ENCODE measurements at places on chromosomes 7 and 10.

GRCh38 chr7:120334475-120334874 lies 61.5 kb downstream of the KCND2 start:
- no peaks in the 10 kb centered on the region for H3K27me3 ChIP-seq
- no peaks in the 10 kb centered on the region for H3K4me1 ChIP-seq
- no peak overlapping the region for H3K4me3 ChIP-seq
- no peaks in the 10 kb centered on the region for H3K36me3 ChIP-seq
- no peak overlapping the region for H3K27ac ChIP-seq

- H3K4me1 ChIP-seq: peaks cover 7% of the 10 kb centered on the region
- no peaks in the 10 kb centered on the region for H3K27me3 ChIP-seq
- DNase-seq: no peak
- H3K36me3 ChIP-seq: no peaks in the 10 kb centered on the region
- no peak overlapping the region for H3K27ac ChIP-seq
- no peak overlapping the region for H3K4me3 ChIP-seq
Measured at GRCh38 chr7:73844848-73845460, 2.6 kb upstream of the METTL27 start.

DNA sequence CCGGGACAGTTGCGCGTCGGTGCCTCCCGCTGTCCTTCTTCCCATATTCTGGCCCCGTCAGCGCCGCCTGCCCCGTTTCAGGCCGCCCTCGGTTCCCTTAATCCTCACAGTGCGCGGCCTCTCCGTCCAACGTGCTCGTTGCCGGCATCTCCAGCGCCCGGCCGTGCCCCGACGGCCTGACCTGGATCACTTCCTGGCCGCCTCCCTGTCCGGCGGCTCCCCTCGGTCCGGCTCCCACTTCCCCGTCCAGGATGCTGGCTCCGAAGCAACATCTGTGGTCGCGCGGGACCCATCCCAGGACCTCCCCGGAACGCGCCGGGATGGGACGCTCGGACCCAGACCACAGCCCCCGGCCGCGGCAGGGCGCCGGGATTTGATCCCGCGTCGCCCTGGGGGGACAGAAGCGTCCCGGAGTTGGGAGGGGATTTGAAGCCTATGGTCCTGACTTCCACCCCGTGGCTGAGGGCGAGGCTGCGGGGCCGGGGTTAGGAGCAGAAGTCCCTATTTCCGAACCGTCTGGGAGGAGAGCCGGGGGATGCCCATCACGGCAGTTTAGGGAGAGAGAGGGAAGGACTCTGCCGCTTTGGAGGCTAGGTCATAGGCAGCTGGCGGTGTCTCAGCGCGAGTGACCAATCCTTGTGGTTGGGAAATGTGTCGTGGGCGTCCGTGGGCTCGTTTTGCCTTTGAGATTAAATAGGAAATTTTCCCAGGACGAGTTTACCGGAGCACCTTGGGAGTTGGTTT lies 53.8 kb downstream of the KCTD7 start:
- peaks cover 9% of the 10 kb centered on the region for H3K4me1 ChIP-seq
- no peaks in the 10 kb centered on the region for H3K27me3 ChIP-seq
- peak overlapping the region; percentile 91 for H3K27ac ChIP-seq
- H3K36me3 ChIP-seq: no peaks in the 10 kb centered on the region
- DNase-seq: no peak
- peak overlapping the region; percentile 83 for H3K4me3 ChIP-seq

DNA sequence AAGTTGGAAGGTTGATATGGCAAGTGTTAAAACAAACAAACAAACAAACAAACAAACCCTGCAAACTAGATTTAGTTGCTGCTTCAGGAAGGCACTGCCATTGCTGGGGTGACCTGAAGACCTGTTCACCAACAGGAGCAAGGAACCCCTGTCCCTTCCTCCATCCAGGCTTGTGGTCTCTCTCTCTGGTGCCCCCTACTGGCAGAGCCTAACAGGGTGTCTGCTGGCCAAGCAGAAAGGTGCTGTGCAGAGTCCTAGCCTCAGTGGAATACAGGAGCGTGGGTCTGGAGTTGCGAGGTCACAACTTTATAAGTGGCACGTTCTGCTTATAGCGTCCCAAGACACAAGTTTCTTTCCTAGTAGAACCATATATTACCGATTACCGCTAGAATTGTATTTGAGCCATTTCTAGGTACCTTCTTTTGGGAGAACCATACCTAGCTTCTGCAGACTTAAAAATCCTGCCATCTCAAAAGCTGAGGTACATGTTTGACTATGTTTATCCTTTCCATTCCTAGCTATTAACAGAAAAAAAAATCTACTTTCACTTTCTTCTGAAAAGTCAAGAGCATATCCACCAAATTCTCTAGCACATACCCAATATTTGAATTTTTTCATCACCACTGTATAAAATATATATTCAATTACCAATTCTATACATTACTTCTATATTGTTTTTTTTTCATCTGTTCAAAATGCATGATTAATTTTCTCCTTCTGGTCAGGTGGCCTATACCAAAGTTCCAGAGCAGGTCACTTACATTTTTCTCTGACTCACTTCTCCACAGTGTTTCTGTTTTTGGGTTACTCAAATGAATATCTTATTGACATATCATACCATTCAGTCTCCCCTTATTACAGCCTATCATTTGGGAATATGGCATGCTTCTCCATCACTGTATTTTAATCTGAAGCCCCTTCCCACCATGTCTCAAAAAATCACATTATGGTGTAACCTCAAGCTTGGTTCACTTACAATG lies 29.1 kb upstream of the CALD1 start:
- H3K36me3 ChIP-seq: no peaks in the 10 kb centered on the region
- H3K4me1 ChIP-seq: no peaks in the 10 kb centered on the region
- no peak overlapping the region for H3K4me3 ChIP-seq

GRCh38 chr10:7409732-7410168 lies 1.1 kb downstream of the SFMBT2 start:
- DNase-seq: no peak
- H3K27ac ChIP-seq: peak overlapping the region; percentile 66
- peak overlapping the region; percentile 89 for H3K4me3 ChIP-seq
- no peaks in the 10 kb centered on the region for H3K27me3 ChIP-seq

DNA sequence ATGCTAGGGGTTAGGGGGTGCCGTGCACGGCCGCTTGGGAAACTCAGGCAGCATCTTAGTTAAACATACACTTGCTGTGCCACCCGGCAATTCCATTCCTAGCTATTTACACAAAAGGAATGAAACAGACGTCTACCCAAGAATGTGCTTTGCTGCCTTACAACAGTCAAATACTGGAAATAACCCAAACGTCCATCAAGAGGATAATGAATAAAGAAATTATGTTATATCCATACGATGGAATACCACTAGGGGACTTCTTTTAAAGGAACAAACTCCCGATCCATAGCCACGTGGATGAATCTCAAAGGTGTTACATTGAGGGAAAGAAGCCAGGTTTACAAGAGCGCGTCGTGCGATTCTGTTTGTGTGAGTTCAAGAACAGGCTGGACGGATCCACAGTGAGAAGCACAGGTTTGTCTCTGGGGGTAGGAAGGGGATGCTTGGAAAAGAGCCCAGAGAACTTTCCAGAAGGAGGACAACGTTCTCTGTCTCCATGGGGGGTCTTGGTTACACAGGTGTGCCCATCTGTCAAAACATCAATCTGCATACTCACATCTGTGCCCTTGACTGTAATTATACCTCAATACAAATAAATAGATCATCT lies 41.8 kb downstream of the STK32C start:
- H3K4me1 ChIP-seq: peaks cover 3% of the 10 kb centered on the region
- no peaks in the 10 kb centered on the region for H3K36me3 ChIP-seq
- no peak overlapping the region for H3K27ac ChIP-seq

- H3K27ac ChIP-seq: no peak overlapping the region
- H3K36me3 ChIP-seq: no peaks in the 10 kb centered on the region
- H3K4me1 ChIP-seq: no peaks in the 10 kb centered on the region
- no peak for DNase-seq
- H3K4me3 ChIP-seq: no peak overlapping the region
Measured at GRCh38 chr7:148403466-148403993, 187.0 kb upstream of the C7orf33 start.

GRCh38 chr10:97548828-97549455 lies 23.6 kb upstream of the ANKRD2 start:
- no peaks in the 10 kb centered on the region for H3K36me3 ChIP-seq
- no peak overlapping the region for H3K27ac ChIP-seq
- no peak overlapping the region for H3K4me3 ChIP-seq
- H3K4me1 ChIP-seq: no peaks in the 10 kb centered on the region
- DNase-seq: no peak
- no peaks in the 10 kb centered on the region for H3K27me3 ChIP-seq

DNA sequence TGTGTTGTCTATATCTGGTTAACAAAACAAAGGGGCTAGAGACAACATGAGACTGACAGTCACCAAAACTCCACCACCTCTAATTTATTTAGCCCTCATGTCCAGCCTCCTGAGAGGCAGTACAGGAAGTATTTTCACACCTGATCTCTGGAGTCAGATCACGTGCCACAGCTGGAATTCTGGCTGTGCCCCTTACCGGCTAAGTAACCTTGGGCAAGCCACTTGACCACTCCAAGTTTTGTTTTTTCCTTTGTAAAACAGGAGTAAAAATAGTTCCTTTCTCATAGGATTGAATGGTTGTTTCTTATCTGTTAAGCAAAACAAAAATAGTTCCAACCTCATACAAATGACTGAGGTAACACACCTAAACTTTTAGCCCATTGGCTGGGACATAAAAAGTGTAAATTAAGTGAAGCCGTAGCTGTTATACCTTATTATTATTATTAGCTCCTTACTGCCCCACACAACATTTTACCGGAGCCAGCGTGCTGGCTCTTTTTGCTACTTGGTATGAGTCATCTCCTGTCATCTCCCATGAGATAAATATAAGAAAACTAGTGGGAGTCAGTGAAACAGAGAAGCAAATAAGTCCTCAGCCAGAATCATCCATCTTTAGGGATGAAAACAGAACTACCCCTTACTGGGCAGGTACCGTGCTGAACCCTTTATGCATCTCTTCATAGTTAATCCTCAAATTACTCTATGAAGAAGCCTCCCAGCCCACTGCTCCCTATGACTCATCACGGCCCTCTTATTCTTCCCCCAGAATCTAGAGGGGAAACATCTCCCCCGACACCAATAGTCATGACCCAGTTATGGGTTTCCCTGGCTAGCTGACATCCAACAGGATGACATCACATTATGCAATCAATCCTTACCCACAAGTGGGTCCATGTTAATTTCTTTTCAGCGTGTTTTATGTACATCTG lies 44.9 kb downstream of the PPP1R3C start:
- DNase-seq: no peak

DNA sequence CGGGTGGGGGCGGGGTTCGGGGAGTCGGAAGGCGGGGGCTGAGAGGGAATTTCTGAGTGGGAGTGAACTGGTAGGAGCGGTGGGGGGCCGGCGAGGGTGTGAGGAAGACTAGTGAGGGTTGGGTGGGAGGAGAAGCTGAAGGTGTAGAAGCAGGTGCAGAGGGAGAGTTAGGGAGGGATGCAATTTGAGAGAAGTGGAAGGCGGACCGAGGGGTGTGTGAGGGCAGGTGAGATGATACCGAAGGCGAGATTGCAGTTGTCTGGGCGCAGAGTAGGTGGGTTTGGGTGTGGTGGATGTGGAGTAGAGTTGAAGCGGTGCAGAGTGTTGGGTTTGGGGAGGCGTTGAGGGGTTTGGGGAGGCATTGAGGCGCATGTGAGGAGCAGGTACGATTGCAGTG lies 643 bp downstream of the KAT6B start:
- H3K27me3 ChIP-seq: no peaks in the 10 kb centered on the region
- H3K36me3 ChIP-seq: no peaks in the 10 kb centered on the region
- peak overlapping the region; percentile 55 for H3K27ac ChIP-seq

- peaks cover 4% of the 10 kb centered on the region for H3K36me3 ChIP-seq
- no peak for DNase-seq
- peaks cover 6% of the 10 kb centered on the region for H3K4me1 ChIP-seq
- no peak overlapping the region for H3K27ac ChIP-seq
- H3K27me3 ChIP-seq: no peaks in the 10 kb centered on the region
- no peak overlapping the region for H3K4me3 ChIP-seq
Measured at GRCh38 chr10:26725837-26726727, 28.6 kb downstream of the PDSS1 start.

DNA sequence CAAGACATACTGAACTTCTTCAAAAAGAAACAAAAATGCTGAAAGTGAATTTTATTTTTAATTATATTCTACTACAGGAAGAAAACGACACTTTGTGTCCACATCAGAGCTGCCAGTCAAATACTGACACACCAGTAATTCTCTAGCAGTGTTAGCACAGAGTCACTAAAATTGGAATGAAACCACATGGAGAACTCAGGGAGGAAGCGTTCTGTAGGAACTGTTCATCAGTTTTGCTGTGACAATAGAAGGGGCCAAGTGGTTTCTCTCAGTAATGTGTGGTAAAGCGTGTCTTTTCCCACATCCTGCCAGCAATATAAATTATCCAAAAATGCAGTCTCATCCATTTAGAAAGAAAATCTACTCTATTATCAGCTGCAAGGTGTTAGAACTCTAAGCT lies 683.3 kb downstream of the GRM8 start:
- H3K4me3 ChIP-seq: no peak overlapping the region
- no peaks in the 10 kb centered on the region for H3K4me1 ChIP-seq
- no peak for DNase-seq
- H3K27me3 ChIP-seq: no peaks in the 10 kb centered on the region

GRCh38 chr7:88278881-88279280 lies 27.8 kb downstream of the STEAP4 start:
- H3K36me3 ChIP-seq: no peaks in the 10 kb centered on the region
- H3K4me1 ChIP-seq: no peaks in the 10 kb centered on the region
- no peak overlapping the region for H3K4me3 ChIP-seq
- H3K27me3 ChIP-seq: no peaks in the 10 kb centered on the region
- H3K27ac ChIP-seq: no peak overlapping the region

DNA sequence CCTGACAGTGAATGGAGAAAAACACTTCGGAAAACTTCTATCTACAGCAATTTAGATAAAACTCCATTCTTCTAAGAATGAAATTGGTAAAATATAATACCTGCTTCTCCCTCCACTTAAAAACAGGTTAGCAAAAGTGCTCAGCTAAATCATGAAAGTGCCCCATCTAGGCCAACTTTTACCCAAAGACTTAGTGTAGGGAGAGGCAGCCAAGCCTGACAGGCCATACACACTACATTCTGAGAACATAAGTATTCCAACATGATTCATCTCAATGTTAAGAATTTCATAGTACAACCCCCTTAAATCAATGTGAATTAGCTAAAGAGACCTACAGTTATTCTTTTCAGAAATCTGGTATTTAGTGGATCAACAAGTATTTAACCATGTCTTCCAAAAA lies 7.2 kb downstream of the FAM3C start:
- no peak overlapping the region for H3K4me3 ChIP-seq
- H3K4me1 ChIP-seq: peaks cover 8% of the 10 kb centered on the region
- no peak overlapping the region for H3K27ac ChIP-seq
- DNase-seq: no peak
- no peaks in the 10 kb centered on the region for H3K27me3 ChIP-seq

- no peaks in the 10 kb centered on the region for H3K36me3 ChIP-seq
- H3K27me3 ChIP-seq: no peaks in the 10 kb centered on the region
- H3K27ac ChIP-seq: peak overlapping the region; percentile 42
- no peak for DNase-seq
- H3K4me1 ChIP-seq: peaks cover 4% of the 10 kb centered on the region
- no peak overlapping the region for H3K4me3 ChIP-seq
Measured at GRCh38 chr7:30330134-30331111, 46.0 kb downstream of the ZNRF2 start.

DNA sequence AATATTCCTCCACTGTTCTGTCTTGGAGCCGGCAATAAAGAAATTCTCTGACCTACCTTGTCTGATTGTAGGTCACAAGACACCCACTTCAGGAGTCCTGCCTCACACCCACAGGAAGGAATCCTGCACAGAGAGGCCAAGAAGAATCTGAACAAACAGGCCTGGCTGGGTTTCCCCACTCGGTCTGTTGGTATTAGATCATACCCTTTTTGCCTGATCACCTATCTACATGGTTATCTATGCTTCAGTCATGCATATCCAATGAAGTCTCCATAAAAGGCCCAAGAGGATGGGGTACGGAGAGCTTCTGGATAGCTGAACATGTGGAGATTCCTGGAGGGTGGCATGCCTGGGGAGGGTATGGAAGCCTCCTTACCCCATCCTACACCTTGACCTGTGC lies 12.3 kb downstream of the OGDH start:
- no peaks in the 10 kb centered on the region for H3K27me3 ChIP-seq
- H3K36me3 ChIP-seq: peaks cover 7% of the 10 kb centered on the region
- H3K27ac ChIP-seq: peak overlapping the region; percentile 67

All from effector memory CD4-positive, alpha-beta T cell (primary cell).